Activated CD4-positive, alpha-beta T cell treated with anti-CD3 and anti-CD28 coated beads, Interleukin-2, Interleukin-6, amounts not matched to agents 100 ng/mL and 50 ng/mL, durations not matched to agents 16 hours and 8 hours (primary cell): ENCODE measurements at places on chromosomes 11 and 22.
A peak's percentile ranks its signal among the peaks of the same experiment; 100 is the strongest.

DNA sequence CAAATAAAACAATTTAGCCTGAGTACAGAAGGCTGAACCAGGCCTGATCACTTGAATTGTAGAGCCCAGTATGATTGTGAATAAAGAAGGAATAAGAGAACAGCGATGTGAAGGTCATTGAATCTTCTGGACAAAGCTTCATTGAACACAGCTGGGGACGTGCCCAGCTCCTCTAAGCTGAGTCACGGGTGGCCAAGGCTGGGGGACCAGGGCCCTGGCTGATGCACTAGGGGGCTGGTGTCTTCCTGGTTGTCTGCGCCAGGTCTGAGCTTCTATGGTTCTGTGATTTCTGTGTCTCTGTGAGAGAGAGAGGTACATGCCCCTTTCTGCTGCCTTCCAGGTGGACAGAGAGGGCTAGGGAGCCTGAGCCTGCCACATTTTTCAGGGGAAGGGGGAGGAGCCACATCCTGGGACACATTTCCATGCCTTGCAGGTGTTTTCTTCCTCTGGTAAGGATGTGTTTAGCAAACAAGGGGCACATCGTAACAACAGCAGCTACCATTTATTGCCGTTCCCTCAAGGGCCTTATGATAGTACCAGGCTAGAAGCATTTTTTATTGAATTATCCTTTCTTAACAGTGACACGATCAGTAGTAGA is 135.7 kb downstream of the C11orf91 start:
- DNase-seq = no peak

GRCh38 chr11:112797648-112798293 is 163.4 kb upstream of the NCAM1 start:
- DNase-seq = peak; percentile 45

DNA sequence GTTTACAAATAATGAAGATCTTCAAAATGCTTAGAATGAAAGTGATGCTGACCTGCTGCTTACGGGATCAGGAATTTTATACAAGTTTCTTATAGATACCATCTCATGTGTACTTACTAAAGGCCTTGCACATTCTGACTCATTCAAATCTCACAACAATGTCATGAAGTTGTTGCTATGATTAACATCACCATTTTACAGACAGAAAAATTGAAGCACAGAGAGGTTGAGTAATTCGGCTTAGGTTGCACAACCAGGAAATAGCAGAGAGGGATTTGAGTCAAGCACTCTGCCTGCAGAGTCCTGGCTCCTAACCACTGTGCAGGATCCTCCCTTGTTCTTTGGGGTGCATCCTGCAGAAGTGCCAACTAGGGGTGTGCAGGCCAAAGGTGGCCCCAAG is 471.9 kb downstream of the MIAT start:
- DNase-seq = peak; percentile 60

DNA sequence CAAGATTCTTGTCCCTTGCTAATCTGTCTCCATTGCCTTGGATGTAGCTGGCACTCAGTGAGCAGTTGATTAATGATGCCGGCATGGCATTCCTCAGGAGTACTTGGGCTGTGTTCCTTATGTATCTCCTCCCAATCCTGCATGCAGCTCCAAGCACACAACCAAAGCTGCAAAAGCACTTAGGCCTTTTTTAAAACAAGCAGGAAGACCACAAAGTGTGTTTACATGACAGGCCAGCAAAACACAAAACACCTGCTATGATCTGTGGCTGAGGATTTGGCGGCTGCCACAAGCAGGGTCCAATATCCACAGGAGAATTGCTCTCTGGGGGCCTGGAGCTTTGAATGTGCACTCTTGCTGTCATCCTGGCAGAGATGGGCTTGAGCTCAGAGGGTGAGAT is 8.9 kb downstream of the ABTB2 start:
- no peak for DNase-seq

GRCh38 chr11:71397331-71397860 is 50.8 kb downstream of the DHCR7 start:
- no peak for DNase-seq

- DNase-seq = peak; percentile 27
Measured at GRCh38 chr22:49880281-49880680, 26.6 kb downstream of the ZBED4 start.

- DNase-seq = no peak
Measured at GRCh38 chr11:110092111-110092514, 1.1 kb upstream of the ZC3H12C start.
